ENCODE measurements at places on chromosomes 7 and 10.

- DNase-seq = no peak
These were observed 160.2 kb downstream of the CRPPA start for GRCh38 chr7:16261100-16261499.

GRCh38 chr7:75866114-75866488 lies 12.7 kb upstream of the RHBDD2 start:
- peak; percentile 29 for DNase-seq

DNA sequence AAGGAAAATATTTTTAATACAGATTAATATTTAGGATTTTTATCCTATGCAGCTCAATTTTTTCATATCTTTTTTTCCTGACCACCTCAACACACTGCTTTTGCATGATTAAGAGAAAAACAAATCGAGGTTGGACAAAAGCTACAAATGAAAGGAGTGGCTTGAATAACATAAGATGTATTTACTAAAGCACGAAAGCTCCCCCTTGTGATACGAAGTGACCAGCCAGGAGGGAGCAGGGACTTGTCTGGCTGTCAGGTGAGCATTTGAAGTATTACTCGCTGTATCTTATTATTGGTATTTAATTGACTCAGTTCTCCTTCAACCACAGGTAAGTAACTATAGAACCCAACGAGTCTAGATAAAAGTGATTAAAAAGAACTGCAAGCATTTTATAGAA lies 265.2 kb upstream of the PHF14 start:
- DNase-seq = no peak

DNA sequence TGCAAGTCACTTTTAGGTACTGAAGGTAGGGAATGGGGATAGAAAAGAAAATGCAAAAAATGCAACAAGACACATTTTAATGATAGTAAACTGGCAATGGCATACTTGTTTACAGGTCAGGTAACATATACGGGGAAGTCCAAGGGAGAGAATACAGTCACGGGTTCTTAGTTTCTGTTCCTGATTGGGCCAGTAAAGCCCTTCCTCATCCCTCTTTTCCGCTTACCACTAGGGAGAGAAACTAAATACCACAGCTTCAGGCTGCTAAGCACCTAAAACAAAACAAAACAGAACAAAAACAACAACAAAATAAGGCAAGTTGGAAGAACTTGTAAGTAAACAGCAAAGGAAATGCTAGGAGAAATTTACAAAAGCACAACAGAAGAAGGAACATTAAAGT lies 65.2 kb upstream of the OGDHL start:
- DNase-seq = no peak

DNA sequence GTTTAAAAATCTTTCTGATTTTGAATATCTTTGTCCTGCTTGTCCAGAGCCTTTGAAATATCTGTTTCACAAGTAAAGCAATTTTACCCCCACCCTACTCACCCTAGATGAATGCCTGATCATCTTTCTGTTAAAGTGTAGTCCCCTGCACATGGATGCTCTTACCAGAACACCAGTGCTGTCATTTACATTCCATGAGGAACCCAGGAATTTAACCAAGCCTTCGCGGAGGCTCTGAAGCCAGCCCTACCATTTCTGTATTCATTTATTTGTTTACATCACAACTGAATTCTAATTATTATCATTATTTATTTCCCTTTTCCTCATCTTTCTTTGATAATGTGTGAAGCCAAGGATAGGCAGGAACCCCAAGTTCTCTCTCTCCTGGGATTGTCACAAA lies 167.8 kb upstream of the MYO3A start:
- DNase-seq = no peak

- DNase-seq = no peak
These were observed 133.6 kb downstream of the ATXN7L1 start for GRCh38 chr7:105742787-105743186.
